Stimulated activated CD4-positive, alpha-beta T cell treated with anti-CD3 and anti-CD28 coated beads, TNF-alpha, amount 100 ng/mL, for 4 hours (primary cell): ENCODE measurements at places on chromosomes 16 and 17.

- DNase-seq, result no peak
Measured at GRCh38 chr17:49523706-49524472, 28.8 kb downstream of the NGFR start.

DNA sequence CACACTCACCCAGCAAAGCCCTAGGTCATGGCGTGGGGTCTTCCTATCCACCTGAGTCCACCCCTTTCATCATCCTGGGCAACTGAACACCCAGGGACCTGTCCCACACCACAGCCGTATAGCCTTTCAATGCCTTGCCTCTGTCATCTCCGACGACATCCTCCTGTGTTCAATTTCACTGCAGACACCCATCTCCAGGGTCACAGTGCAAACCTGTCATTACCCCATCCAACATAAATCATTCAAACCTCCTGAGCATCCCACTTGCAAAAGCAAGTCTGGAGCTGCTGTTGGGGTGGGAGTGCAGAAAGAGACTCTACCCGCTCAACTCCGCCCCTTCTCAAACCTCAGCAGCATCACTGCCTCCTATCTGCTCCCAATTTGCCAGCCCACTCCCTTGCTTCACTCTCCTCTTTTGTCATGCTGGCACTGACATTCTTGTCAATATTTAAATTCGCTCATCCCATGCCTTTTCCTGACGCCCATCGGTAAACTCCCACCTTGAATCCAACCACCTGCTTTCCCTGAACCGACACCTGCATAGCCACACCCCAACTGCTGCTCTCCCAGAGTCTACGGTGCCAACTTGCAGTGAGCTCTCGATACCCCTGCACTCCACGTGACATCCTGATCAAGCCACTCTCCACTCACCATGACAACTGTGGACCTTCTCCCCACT is 37.0 kb downstream of the MARF1 start:
- no peak for DNase-seq

DNA sequence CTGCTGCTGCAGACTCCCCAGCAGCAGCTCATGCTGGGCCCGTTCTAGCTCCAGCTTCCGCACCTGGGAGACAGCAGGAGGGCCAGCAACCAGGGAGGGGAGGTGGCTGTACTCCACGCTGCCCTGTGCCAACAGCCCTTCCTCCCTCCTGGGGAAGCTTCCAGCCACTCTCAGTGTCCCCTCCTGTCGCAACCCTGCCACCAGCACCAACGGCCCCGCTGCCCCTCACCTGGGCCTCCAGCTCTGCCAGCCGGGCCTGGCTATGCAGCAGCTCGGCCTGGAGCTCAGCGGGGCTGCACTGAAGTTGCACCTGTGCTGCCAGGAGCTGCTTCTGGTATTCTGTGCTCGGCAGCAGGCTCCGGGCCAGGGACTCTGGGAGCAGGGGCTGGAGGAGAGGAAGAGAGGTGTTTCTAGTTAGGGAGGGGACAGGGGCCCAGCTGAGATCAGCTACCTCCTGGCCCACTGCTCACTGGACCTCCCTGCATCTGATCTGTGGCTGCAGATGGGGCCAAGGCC is 15.4 kb upstream of the MRPL38 start:
- no peak for DNase-seq

DNA sequence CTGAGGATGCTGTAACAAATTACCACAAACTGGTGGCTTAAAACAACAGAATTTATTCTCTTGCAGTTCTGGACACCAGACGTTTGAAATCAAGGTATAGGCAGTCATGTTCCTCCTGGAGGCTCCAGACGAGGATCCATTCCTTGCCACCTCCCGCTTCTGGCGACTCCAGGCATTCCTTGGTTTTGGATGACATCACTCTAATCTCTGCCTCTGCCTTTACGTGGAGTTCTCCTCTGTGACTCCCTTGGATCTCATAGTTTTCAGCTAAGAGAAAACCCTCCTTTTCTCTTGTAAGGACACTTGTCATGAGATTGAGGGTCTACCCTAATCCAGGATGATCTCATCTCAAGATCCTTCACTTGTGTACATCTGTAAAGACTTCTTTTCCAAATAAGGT is 31.4 kb upstream of the HS3ST3B1 start:
- DNase-seq, result no peak

- DNase-seq, result no peak
Measured at GRCh38 chr17:77744066-77744988, 214.2 kb upstream of the TNRC6C start.

GRCh38 chr16:9836118-9836736 is 346.0 kb downstream of the GRIN2A start:
- DNase-seq, result no peak

GRCh38 chr17:50364715-50365114 is 8.3 kb downstream of the MRPL27 start:
- DNase-seq, result no peak

DNA sequence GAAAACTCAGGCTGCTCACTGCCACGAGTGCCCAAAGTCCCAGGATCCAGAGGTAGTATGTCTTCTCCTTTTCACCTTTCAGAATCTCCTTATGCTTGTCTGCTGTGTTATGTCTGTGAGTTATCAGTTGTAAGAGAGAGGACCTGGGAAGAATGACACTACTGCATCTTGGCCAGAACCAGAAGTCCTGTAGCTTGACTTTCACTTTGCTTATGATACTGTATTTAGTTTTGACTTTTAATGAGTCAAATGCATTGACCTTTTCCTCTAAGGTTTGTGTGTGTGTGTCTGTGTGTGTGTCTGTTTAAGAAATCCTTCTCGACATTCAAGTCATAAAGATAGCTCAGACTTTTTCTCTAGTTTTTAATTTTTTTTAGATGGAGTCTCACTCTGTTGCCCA is 43.4 kb downstream of the BMERB1 start:
- no peak for DNase-seq

DNA sequence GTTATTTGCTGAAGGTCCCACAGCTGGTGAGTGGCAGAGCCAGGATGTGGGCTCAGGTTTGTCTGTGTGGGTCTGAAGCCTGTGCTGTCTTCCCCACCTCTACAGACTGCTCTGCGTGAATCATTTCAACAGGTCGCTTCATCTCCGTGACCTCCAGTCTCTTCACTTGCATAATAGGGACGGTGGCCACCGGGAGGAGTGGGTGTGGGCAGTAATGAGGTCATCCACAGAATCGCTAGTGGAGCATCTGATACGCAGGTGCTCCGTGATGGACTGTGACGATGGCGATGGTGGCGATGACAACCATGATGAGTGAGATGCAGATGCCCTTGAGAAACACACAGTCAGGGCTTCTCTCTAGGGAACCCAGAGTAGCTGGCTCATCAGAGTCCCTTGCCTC is 120.2 kb downstream of the RAP1GAP2 start:
- no peak for DNase-seq

DNA sequence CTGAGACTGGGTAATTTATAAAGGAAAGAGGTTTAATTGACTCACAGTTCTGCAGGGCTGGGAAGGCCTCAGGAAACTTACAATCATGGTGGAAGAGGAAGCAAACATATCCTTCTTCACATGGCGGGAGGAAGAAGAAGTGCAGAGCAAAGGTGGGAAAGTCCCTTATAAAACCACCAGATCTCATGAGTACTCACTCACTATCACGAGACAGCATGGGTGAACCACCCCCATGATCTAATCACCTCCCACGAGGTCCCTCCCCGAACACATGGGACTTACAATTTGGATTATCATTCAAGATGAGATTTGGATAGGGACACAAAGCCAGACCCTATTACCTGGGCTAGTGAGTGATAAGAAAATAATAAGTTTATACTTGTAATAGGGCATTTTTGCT is 70.6 kb upstream of the HS3ST2 start:
- DNase-seq, result no peak

- no peak for DNase-seq
Measured at GRCh38 chr16:67269766-67270165, 9.6 kb upstream of the PLEKHG4 start.

DNA sequence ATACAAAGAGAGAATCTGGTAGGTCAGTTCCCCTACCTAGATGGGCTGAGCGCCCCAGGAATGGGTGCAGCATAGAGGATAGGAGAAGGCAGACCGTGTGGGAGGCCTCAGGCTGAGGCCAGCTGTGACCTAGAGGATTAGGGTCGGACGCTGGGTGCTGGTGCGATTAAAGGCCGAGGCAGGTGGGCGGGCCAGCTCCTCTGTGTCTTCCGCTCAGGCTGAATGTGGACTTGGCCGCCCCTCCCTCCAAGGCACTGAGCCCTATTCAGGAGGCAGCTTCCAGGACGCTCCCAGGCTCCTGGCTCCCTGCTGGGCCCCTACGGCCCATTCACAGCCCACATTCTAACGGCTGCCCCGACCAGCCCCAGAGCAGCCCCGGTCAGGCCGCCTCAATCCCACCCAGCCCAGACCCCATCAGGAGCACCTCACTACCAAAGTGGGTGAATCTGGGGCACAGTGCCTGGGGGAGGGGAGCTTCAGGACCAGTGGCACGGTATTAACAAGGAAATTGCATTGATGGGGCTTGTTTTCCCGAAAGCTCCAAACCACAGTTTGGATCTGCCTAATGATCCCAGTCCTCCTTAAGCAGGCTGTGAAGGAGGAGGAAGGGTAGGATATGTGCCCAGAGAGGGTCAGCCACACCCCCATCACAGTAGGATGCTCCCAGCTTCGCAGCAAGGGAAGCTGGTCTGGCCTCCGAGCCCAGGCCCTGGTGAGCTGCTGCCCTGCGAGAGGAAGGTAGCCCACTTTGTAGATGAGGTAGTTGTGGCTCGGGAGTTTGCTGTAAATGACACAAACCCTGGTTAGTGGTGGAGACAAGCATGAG is 14.5 kb downstream of the RHBDL3 start:
- DNase-seq, result no peak

- DNase-seq, result no peak
Measured at GRCh38 chr16:78930561-78930960, 670.0 kb downstream of the MAF start.
